Tongue (tissue), 3 donors: ENCODE measurements at places on chromosomes 16 and 17. TPM values are rescaled to one million over a fixed set of nuclear protein-coding genes. Genes with fewer than 3 reads are reported as not detected.

DNA sequence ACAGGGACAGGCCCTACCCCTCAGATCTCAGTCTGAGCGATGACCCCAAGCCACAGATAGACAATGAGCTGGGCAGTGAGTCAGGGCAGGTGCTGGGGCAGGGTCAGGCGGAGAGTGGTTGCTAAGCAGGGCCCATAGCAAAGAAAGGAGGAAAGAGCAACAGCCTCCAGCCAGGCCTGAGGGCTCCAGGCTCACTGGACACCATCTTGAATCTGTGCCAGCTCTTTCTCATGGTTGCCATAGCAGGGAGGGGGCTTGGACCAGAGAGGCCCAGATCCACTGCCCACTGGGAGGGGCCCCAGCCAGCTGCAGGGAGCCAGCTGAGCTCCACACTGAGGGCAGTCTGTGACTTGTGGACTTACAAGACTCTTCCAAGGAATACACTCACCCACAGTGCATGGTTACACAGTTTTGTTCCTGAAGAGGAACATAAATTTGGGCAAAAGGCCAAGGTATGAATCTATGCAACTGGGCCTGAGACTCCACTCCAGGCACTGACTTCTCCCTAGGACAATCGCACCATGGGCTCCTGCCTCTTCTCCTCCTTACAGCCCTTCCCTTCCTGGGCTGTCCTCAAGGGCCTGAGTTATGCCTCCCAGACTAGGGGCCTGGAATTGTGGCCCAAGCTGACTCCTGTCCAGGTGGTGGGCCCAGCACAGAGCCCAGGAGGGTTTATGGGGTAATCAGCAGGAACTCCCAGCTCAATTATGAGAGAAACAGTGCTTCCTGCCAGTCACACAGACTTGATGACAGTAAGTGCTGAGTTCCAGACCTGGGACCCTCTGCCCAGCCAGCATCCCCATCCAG is 59.9 kb downstream of the BEAN1 start:
- DNase-seq, result peak; percentile 77

DNA sequence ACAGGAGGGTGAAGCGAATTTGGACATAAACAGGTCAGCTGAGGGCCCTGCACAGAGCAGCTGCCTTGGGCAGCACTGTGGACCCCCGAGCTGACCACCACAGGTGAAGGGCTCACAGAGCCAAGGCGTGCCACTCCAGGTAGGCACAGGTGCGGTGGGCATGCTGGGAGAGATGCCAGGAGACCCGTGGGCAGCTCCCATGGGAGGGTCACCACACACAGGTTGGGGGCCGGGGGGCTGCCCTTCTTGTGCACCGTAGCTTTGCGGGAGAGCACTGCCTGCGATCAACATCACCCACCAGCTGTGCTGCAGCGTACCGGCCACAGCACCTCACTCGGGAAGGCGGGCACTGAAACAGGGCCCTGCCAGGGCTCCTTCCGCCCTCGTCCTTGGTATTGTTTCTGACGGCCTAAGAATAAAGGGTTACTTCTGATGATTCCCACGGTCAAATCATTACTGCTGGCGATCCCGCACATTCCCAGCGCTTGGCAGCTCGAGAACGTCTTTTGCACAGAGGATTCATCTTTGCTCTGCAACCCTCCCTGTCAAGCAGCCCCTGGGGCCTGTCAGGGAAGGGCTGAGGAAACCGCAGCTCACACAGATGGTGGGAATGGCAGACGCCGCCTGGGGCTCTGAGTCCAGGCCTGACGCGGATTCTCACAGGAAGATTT is 181.7 kb downstream of the BANP start:
- DNase-seq, result no peak

GRCh38 chr17:7715936-7716886 is 1.3 kb upstream of the DNAH2 start:
- no peak for DNase-seq

DNA sequence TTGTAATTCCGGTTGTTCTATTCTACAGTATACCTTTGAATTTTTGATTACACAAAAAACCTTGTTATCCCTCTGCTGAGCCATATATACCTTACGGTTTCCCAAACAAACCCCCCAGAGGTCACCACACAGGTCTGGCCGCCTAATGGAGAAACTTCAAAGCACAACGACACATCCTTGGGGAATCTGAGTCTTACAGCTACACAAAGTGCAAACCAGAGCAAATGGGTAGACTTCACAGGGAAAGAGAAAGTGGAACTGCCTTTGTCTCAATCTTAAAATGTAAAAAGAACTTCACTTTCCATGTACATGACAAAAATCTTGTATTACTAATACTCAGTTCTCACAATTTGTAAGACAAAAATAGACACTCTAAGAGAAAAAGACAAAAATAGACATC is 2.7 kb downstream of the FBXO31 start:
- DNase-seq, result no peak

- DNase-seq, result peak; percentile 91
These were observed 32.0 kb downstream of the KDM8 start for GRCh38 chr16:27235055-27235937.

GRCh38 chr17:39607851-39608130 is at the start of gene NEUROD2:
TSS of gene NEUROD2 (minus strand) at chr17:39607920. CDS start at chr17:39606599, 1,321 bp downstream.
- no peak for DNase-seq

DNA sequence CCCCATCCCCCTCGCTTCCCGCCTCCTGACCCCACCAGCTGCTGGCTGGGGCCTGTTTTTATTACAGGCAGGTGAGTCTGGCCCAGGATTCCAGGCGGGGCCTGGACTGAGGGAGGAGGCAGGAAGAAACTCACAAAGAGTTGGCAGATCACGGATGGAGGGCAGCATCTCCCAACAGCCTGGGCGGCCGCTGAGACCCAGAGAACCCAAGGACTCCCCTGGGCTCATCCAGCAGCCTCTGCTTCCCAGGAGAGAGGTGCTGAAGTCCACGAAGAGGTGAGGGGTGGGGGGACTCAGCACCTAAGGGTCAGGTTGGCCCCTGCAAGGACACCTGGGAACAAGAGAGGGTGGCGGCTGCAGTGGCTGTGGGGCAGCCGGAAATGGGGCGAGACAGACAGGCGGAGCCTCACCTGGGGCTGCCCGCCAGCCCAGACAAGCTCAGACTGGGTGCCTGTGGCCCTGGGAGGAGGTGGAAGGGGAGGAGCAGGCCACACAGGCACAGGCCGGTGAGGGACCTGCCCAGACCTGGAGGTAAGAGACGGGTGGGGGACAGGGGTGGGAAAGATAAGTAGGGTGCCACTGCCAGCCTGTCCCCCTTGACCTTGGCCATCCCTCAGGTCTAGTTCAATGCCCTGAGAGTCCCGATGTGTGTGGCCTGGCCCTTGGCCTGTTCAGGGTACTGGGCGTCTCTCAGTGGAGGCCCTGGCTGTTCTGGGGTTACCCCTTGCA is 8.7 kb upstream of the ADGRG1 start:
- peak; percentile 50 for DNase-seq

- no peak for DNase-seq
These were observed 17.9 kb upstream of the B4GALNT2 start for GRCh38 chr17:49114703-49115102.

TIMM22 gene
- total RNA-seq, result 16.4 TPM
